ENCODE measurements at places on chromosomes 4 and X. TPM values are rescaled to one million over a fixed set of nuclear protein-coding genes. Genes with fewer than 3 reads are reported as not detected.

FGF13 gene
- not detected for total RNA-seq

S100P gene
- not detected for total RNA-seq

GPR173 gene
- 0.08 TPM for total RNA-seq

HAND2 gene
- not detected for total RNA-seq

DIPK2B gene
- not detected for total RNA-seq

MAGEA12 gene
- total RNA-seq, result not detected

SH3RF1 gene
- 11.2 TPM for total RNA-seq

GPRASP3 gene
- 0.62 TPM for total RNA-seq

TEX28 gene
- not detected for total RNA-seq

NLRP2B gene
- total RNA-seq, result not detected

SOWAHB gene
- 0.39 TPM for total RNA-seq

GABRG1 gene
- total RNA-seq, result not detected

CDS1 gene
- total RNA-seq, result 20.6 TPM
